Mesothelial cell of epicardium (in vitro differentiated cells): ENCODE measurements at places on chromosomes 1 and 21.

DNA sequence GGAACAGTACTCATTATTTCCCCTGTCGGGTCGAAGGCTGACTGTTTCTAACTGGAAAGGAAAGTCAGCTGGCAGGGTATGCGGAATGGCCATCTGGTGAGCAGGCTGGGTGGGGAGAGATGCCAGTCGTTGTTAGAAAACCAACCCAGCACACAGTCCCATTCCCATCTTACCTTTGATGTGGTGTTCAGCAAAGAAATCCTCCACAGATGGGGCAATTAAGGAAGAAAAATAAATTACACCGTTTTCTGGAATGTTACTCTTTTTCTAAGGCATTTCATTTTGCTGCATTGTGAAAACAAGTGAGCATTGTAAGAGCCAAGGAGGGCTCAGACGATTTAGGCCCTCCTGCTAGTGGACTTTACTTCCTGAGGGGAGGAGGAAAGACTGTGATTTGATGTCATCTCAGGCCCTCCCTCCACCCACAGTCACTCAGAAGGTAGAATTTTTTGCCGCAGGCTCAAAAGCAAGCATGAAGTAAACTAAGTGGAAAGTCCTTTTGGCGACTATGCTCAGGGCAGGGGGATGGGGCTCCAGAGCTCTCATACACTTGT is at the start of gene SLC16A4:
SLC16A4 (minus strand) TSS at position 335 of the 554 bp plus-strand sequence. CDS start 1,703 bp downstream, outside the sequence.
- no peak for DNase-seq

DNA sequence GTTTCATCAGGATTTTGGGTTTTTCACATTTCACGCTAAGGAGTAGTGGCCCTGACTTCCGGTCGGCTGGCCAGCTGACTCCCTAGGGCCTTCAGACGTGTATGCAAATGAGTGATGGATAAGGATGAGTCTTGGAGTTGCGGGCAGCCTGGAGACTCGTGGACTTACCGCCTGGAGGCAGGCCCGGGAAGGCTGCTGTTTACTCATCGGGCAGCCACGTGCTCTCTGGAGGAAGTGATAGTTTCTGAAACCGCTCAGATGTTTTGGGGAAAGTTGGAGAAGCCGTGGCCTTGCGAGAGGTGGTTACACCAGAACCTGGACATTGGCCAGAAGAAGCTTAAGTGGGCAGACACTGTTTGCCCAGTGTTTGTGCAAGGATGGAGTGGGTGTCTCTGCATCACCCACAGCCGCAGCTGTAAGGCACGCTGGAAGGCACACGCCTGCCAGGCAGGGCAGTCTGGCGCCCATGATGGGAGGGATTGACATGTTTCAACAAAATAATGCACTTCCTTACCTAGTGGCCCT is 23.1 kb upstream of the TNFRSF1B start:
- DNase-seq, result no peak

DNA sequence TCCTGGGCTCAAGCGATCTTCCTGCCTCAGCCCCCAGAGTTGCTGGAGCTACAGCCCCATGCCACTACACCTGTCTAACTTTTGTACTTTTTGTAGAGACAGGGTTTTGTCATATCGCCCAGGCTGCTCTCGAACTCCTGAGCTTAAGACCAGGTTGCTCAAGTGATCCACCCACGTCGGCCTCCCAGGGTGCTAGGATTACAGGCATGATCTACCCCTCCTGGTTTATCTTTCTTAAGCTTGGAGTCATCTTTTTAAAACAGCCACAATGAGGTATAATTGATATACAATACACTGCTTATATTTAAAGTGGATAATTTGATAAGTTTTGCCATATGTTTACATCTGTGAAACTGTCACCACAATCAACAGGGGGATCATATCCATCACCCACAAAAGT is 25.4 kb upstream of the WDR26 start:
- no peak for DNase-seq

DNA sequence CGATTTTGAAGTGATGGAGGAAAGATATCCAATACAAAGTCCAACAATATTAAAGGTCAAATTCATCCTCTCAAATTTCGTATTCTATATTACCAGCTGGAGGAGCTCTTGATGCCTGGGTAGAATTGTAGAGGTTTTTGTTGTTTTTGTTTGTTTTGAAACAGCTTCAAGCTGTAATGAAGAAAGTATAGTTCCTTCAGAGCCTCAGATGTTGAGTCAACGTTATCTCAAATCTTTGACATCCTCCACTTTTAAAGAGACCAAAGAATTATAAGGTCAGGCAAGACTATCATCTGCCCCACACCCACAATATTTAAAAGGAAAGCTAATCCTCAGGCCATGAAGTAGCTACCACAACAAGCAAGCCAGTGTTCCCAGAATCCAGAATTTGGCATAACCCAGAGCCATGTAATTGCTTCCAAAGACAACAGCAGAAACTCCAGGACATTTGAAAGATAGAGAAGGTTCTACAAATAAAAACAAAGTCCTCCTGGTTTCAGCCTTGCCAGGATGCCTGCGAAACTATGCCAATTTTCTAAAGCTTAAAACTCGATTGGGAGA is 24.9 kb downstream of the VAV3 start:
- DNase-seq, result no peak
